Stimulated activated CD4-positive, alpha-beta T cell treated with anti-CD3 and anti-CD28 coated beads, Interleukin-15, amount 100 ng/mL, for 1 hour (primary cell): ENCODE measurements at places on chromosomes 5 and 9.

DNA sequence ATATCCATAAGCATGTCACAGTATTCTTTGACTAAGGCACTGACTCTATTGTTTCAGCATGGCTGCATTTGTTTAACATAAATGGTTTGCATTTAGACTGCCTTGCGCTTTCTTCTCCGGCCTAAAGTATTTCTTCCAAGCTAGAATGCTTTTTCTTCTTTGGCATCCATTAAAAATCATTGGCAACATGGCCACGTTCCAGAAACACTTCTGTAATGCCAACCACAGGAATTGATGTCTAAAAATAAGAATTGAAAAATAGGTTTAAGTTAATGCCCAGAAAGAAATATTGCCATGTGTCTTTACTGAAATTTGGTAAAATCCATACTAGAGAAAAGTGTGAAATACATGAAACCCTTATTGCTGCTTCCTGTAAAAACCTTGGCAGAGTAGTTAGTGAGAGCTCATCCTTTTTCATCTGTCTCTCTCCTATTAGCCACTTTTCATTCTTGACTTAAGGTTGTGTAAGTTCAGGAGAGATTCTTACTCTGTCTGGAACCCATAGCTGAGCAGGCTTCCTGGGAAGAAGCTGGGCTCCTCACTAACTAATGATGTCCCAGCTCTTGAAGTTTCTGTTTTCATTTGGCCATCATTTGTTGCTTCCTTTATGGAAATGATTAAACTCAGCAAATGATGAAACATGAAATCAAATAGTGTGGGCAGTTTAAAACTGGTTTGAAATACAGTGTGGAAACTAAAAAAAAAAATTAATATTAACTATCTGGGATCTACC lies 58.2 kb upstream of the RPS23 start:
- no peak for DNase-seq

GRCh38 chr9:130201974-130202373 lies 29.8 kb downstream of the NCS1 start:
- DNase-seq: no peak

DNA sequence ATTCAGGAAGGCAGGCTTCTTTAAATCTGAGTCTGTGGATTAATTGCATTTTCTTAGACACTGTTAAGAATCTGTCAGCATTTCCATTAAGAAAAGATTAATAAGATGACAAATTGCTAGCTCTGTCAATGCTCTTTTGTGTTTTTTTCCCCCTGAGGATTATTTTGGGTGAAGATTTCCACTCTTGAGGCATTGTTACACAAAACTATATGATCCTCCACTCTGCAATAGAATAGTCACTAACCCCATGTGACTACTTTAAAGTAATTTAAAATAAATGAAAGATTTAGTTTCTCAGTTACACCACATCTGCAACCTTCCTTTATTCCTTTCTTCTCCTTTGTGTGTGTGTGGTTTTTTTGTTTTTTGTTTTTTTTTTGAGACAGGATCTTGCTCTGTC lies 82.0 kb downstream of the ACER2 start:
- no peak for DNase-seq

DNA sequence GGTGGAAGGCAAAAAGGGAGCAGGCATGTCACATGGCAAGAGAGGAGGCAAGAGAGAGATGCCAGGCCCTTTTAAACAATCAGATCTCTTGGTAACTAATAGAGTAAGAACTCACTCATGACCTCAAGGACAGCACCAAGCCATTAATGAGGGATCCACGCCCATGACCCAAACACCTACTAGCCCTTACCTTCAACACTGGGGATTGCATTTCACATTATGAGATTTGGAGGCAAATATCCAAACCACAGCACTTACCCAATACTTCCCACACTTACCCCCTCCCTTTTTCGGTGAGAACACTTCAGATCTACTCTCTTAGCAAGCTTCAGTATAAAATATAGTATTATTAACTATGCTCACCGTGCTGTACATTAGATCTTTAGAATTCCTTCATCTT lies 41.9 kb downstream of the ZNF354A start:
- no peak for DNase-seq

DNA sequence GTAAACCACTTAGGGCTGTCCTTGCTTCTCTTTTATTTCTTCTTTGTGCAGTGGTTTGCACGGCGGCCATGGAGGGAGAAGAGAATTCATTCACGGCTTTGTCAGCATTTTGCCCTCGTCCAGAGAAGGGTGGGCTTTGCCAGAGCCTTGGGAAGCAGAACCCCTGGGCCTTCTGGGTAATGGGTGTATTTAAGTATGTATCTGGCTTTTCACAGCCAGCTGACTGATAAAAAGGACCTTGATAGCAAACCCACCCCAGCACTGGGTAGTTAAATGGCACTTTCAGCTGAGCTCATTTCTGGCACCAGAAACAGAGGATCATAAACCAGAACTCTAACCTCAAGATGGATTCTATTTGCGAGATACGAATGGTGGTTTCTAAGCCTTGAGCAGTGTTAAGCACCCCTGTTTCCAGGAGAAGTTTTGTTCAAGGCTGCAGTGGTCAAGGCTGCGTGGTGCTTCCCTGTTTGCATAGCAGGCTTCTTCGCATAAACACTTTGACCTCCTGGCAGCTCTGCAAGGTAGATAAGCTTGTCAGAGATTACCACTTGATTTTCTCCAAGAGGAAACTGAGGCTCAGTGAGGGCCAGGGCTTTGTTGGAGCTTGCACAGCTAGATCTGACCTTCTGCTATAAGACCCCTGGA lies 441.6 kb upstream of the KLF4 start:
- DNase-seq: no peak

DNA sequence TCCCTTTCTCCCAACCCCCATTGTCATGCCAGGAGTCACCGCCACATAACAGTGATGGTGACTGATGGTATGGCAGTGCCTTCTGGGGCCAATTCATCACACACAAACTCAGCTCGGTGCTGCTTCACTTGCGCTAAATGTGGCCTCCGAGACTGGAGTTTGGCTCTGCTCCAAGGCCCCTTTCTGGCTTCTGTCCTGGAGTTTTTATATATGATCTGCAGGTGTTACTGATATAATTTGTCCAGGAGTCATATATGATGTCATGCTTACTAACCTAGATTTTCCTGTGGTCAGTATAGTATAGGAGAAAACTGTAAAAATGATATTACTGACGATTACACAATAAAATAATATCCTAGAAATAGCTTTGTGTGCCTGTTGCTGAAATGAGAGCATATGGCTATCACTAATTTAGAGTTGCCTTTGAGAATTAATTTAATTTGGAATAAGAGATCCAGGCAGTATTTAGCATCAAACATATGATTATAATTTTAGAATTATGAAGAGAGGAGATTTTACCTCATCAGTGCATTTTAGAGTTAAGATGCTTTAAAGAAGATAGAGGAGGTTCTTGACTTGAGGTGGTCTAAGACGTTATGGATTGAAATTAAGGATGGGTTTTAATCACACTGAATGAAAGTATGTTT lies 334.1 kb upstream of the CD180 start:
- DNase-seq: no peak

- DNase-seq: no peak
Measured at GRCh38 chr5:39194466-39195136, 24.8 kb downstream of the FYB1 start.

DNA sequence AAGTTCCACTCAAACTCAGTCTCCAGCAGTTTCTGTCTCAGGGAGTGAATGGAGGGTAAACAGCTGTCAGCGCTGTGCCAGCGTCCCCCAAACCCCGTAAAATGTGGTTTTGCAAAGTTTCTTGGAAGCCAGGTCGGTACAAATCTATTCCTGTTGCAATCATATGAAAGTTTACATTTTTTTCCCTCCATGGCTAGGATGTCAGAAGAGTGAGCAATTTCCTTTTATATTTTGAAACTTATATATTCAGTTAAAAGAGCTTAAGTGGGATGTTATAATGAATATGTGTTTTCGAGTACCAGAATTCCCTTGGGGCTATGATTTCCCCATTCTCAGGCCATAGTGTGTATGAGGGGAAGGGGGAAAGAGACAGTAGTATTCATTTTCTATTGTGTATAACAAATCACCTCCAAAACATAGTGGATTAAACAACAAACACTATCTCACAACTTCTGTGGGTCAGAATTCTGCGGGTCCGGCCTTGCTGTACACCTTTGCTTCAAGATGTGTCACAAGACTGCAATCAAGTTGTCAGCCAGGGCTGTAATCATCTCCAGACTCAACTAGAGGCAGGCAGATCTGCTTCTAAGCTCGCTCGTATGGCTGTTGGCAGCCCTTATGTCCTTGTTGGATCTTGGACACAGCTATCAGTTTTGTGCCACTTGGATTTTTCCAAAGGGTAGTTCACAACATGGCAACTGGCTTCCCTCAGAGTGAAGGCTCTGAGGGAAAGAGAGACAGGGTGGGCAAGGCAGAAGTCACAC lies 107.4 kb downstream of the SNX18 start:
- DNase-seq: no peak

DNA sequence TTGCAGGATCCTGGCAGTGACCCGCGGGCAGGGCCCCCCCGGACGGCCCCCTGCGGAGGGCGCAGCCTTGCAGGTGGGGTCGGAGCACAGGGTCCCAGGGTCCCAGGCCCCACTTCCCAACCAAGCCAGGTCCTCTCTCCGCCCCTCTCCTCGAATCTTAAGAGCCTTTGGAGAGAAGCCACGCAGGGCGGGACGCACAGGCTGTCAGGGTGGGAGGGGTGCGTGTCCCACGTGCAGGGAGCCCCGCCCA lies 18.4 kb upstream of the EGFL7 start:
- no peak for DNase-seq

GRCh38 chr9:133423216-133423615 lies 1.0 kb downstream of the ADAMTS13 start:
- no peak for DNase-seq

DNA sequence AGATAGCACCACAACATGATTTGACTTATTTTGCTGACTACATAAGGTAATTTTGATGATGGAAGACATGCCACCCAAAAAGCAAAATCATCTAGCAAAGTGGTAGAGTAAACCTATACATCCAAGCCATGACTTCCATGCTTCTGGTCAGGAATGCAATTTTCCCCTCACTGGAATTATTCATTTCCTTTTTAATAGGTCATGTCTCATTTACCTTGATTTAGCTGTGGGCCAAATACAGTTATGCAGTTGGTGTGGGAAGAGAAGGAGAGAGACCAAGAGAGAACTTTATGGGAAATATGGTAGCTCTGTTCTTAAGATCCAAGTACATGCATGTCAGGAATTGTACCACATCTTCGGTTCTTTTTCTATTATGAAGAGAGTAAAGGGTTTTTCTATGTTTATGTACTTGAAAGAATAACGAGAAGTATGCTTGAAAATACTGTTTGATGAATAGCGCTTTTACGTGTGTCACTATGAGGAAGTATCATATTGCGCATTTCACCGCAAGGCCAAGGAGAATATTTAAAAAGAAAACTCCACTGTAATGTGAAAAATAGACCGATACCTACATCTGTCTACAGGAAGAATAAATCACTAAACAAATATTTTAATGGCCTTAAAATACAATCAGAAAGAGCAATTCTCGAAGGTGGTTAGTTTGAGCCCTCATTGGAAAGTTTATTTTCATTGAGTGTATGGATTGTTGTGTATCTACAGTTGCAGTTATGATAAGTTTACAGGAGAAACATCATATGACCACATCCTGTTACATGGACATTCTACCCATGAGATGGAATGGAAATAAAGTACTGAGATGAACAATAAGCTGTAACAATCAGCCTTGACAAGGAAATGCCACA lies 134.0 kb downstream of the FOXD1 start:
- no peak for DNase-seq

GRCh38 chr5:131818001-131818724 lies 21.3 kb upstream of the FNIP1 start:
- DNase-seq: no peak

- DNase-seq: no peak
Measured at GRCh38 chr9:22008384-22008716, 755 bp downstream of the CDKN2B start.

DNA sequence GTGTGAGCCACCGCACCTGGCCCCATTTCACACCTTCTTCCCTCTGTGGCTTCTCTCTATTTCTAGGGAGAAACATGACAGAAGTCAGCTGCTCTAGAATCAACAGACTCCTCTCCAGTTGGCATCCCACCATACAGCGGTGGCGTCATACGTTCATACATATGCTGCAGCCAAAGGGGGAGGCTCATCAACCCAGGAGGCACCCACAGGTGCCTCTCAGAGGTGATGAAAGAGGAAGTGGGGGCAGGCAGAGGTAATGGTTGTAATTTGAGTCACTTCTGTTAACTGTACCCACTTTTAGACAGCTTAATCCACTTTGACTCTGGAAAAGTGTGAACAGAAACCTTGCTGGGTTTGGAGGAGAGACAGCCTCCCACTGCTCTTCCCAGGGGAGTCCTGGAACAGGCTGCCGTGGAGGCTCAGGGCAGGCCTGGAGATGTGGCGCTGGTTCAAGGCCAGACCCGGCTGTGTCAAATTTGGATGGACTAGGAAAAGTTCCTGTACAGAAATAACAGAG lies 47.3 kb upstream of the SUB1 start:
- DNase-seq: no peak

- no peak for DNase-seq
Measured at GRCh38 chr5:39608024-39608423, 183.2 kb upstream of the DAB2 start.

GRCh38 chr9:135087489-135087792 lies at the start of gene OLFM1:
TSS of gene OLFM1 (plus strand) at chr9:135087668. CDS start at chr9:135087990, 322 bp downstream.
- no peak for DNase-seq

- no peak for DNase-seq
Measured at GRCh38 chr9:107106416-107106815, 176.7 kb upstream of the RAD23B start.

DNA sequence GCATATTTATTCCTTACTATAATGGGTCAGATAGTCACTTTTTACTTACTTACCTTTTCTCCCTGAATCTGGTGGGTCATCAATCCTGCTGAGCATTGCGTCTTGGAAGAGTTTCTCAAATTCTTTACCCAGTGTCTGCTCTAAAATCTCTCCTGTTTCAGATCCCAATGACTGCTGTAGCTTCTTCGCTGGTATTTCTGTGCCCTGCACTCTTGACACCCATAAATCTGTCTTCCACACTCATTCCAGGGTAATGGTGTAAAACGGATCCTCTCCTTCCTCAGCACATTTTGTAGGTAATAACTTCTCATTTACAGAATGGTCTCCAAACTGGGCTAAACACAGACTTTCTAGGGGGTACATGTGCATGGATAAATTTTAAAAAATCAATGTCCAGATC lies 407.4 kb downstream of the DMAC1 start:
- no peak for DNase-seq

DNA sequence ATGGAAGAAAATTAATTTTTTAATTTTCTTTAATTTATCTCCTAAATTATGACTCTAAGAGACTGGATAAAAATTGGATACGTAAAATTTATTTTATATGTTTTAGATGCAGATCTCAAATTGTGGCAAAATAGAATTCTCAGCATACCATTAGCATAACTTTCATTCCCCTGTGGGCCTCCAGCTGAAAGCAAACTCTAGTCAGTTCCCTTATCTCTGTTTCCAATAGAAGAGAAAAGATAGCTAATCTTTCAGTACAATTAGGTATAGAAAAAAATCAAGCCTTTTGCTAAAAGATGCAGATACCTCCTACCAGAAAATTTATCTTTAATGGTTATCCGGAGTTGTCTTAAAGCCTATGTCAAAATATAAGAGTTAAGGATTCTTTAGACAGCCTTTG lies 1530.6 kb downstream of the EFNA5 start:
- DNase-seq: no peak
